NCI-H1417 (cell line): ENCODE measurements at places on chromosomes 13 and 19.

DNA sequence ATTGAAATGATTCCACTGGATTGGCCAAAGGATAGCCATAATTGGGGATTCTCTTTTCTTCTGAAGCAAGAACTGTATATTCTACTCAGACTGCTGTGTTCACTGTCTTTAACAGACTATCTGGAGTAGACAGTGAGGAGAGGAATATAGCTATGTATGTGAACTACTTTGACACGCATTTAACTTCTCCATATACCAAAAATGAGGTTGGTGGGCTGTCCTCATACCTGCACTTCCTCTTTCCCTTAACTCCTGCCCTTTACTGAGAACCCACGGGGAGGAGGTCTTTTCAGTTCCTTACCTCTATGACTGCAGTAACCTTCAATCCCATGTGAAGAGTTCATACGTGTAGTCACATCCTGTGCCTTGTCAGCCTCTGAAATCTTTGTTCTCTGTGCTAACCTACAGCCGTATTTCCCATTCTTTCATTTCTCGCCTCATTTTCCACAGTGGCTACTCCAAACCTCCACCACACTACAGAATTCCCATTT, 305.8 kb downstream of the MTUS2 start:
- no peak for DNase-seq

GRCh38 chr19:6392221-6393073, 517 bp downstream of the GTF2F1 start:
- DNase-seq, result no peak

- DNase-seq, result no peak
These were observed 3.8 kb downstream of the ZNF784 start for GRCh38 chr19:55620410-55621204.

DNA sequence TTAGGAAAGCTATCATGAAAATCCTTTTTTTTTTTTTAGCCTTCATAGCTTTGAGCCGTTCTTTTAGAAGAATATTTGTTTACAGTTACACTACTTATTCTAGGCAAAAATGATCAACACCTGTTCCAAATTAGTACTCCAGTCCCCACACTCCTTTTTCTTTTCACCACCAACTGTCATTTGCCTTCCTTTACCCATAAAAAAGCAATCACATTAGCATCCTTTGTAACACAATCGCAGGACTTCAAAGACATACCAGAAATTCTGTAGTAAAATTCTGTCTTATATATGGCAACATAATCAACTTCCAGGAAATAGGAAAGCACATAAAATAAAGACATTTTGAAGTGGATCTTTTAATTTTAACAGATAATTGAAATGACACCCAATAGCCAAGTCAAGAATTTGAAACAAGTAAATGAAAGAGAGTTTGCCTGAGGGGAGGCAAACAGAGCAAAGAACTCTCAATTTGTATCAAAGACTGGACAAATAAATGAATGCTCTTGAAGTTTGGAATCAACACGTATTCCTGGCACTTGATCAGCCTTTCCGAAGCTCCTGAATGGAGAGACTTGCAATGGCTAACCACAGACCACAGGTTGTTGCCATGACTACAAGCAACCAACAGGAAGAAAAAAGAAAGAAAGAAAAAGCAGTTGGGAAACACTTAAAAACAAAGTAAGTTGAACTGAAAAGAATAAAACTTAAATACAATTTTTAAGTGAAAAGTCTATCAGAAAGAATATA, 206.8 kb downstream of the PCDH9 start:
- DNase-seq, result peak; percentile 41

DNA sequence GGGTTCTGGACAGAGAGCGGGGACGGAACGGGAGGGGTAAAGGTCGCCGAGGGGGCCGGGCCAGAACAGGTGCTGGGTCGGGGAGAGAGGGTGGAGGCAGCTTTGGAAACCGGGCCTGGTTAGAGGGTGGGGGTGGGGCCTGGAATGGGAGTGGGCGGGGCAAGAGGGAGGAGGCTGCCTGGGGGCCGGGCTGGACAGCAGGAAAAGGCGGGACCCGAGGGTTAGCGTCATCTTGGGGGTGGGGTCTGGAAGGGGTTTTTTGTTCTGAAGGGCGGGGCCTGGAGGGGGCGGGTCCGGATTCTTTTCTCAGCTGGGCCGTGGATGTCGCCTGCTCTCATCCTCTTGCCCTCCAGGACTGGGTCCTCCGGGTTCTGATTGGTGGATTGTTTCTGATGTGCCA, 4.3 kb upstream of the ZNF813 start:
- DNase-seq, result no peak

GRCh38 chr19:18723871-18724377, 40.4 kb downstream of the CRTC1 start:
- DNase-seq, result no peak

- no peak for DNase-seq
These were observed 232.0 kb downstream of the LACC1 start for GRCh38 chr13:44111701-44112100.

GRCh38 chr19:1591421-1592023, 1.1 kb downstream of the MBD3 start:
- peak; percentile 77 for DNase-seq

DNA sequence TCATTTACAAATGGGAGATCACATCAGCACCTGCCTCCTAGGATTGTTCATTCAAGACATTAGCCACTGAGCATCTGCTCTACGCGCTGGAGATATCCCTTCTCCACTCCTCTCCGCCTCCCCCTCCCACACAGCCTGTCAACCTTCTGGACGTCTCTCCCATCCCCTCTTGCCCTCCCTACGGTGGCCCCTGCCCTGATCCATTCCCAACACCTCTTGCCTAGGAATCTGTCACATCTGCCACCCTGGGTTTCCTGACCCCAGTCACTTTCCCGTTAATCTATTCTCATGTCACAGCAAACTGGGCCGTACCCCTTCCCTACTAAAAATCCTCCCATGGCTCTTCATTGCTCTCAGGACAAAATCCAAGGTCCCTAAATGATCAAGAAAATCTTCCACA, 10.3 kb downstream of the DYRK1B start:
- peak; percentile 44 for DNase-seq

GRCh38 chr13:35770756-35771297, 294.3 kb upstream of the MAB21L1 start:
- DNase-seq, result no peak

DNA sequence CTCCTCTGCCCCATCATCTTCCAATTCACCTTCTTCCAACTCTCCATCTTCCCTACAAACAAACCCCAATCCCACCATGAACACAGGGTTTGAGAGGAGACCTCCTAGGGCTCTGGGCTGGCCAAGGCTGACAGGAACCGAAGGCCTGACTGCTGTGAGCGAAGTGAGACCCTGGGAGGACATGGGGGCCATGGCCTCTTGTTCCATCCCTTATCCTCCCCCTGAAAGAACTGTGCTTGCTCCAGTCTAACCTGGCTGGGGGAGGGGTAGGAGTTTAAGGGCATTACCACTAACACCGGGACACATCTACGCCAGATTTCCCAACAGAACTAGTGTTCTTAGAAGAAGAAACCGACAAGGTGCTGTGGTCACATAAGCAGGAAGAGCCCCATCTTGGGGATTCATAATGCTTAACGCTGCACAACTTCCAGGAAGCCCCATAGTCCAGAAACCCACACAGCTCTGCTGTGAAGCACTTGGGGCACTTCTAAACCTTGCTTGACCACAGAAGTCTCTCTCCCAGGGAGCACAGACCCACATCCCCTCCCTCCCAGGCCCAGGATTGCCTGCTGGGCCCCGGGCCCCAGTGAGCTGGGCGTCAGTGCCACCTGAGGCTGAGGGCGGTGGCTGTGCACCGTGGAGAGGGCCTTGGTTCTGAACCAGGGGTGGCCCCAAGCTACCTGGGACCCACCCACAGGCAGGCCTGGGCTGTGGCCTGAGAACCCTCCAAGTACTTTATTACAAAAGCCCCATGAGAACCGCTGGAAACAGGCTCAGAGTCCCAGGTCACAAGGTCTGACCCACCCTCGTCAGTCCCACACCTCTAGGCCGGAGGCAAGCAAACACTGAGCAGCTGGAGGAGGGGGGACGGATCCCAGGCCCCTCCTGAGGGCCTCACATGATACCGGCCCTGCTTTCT, 18.8 kb downstream of the ZC3H4 start:
- no peak for DNase-seq

GRCh38 chr19:46998445-46999125, 21.1 kb upstream of the NPAS1 start:
- DNase-seq, result no peak

DNA sequence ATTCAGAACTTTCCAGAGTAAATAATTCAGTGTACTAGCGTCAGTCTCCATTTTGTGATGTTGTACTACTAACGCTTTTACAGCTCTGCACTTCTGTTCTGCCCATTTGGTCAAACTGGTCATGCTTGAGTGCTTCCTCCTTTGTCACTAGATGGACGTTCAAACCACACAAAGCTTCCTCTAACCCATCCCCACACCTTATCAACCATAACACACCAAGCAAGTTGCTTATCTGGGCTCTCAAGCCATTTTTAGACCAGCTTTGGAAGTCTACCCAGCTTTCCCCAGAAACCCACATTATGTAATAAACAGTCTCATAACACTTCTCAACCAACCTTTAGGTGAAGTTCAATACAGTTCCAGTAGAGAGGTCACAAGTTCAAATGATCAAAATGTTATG, 2.3 kb upstream of the ZNF347 start:
- DNase-seq, result no peak

DNA sequence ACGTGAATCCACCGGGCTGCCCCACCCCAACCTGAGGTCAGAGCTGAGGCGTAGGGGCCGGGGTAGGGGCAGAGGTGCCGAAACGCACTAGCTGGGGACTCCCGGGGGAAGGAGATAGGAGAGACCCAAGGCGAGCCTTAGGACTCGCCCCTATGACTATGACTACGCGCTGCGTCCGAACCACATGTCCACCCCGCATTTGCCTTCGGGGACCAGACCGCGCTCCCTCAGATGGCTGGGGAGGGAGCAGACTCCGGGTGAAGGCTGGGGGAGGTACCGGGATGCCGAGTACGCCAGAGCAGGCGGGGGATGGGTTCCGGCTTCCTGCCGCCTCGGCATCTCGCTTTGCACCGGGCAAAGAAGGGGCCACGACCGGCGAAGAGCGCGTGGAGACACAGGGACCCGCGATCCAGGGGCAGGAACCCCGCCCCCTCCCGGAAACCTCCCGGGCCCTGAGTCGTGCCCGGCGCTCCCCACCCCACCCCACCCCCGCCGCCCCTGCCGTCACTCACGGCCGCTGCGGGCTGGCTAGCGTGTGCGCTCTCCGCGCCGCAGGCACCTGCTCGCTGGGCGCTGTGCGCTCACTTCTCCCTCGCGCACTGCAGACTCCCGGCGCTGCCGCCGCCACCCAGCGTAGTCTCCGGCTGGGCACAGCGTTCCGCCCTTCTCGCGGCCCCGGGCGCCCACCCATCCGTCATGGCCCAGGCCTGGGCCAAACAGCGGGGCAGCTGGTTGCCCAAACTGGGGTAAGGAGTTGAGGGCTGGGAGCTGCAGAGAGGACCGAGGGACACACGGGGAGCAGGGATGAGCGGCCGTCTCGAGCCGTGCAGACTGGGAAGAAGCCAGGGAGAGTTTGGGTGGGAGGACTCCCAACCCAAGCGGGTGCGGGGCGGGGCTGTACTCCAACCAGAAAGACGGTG, 622 bp upstream of the VSTM2B start:
- no peak for DNase-seq

DNA sequence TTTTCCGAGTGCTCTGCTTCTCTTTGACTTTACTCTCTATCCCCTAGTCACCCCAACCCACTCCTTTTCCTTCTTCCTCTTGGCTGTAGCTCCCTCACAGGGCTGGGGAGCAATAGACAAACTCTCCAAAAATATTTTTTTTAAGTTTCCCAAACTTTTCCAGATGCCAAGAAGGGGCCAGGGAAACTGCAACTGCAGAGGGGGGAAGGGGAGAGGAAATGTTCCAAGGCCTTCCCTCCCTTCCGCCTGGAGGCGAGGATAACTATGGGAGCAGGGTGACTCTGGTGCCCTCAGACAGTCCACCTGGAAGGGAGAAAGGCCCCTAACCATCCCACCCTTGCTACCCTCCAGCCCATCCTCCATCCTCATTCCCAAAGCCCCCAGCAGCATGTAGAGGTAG, 49.4 kb downstream of the LYL1 start:
- no peak for DNase-seq

DNA sequence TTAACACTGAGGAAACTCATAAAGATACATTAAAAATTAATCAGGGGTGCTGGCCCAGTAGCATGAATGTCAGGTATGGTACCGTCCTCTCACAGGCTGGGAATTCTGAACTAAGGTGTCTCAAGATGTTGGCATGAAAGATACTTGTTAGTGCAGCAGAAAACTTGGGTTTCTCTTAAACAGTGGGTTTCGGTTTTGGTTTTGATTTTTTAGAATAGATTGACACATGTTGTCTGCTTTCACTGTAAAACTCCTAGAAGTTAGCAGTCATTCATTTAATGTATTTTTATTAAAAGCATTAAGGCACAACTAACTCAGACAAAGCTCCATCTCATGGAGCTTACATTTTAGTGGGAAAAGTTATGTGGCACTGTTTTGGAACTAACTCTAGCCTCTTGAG, 3.5 kb upstream of the OBI1 start:
- no peak for DNase-seq

GRCh38 chr13:21243045-21243897, 66.8 kb downstream of the MRPL57 start:
- peak; percentile 60 for DNase-seq

DNA sequence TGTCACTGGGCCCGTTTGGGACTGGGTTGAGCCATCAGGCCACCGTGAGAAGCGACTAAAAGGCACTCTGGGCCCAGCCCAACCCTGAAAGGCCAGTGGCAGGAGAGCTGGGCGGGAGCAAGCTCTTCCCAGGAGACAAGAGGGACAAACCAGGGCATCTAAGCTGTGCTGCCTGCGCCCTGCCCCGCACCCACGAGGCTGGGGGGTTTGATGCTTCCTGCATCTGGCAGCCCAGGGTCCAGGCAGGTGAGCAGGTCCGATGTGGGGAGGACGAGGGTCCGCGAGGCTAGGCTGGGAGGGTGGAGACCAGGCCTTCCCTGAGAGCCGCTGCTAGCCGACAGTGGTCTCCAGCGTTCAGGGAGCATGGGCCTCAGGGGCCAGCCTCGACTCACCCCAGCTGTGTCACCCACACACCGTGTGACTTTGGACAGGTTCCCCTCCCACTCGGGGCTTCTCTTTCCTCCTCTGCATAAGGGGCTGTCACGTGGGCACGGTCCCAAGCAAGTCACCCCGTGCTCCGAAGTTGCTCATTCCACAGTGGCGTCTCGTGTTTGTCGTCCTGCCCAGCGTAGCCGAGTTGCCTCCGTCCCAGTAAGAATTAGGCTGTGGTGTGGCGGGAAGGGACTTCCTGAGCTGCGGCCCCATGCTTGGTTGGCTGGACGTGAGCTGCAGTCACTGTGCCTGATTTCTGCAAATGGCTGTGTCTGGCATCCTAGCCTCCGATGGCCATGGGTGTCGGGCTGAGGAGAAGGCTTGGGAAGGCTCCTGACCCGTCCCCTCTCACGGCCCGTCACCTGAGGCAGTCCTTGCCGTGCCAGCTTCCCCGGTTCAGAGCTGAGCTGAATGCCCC, 15.8 kb downstream of the PLIN4 start:
- no peak for DNase-seq

GRCh38 chr13:48094404-48094780, 512 bp downstream of the MED4 start:
- no peak for DNase-seq
